ENCODE measurements at places on chromosomes 3 and 15.

DNA sequence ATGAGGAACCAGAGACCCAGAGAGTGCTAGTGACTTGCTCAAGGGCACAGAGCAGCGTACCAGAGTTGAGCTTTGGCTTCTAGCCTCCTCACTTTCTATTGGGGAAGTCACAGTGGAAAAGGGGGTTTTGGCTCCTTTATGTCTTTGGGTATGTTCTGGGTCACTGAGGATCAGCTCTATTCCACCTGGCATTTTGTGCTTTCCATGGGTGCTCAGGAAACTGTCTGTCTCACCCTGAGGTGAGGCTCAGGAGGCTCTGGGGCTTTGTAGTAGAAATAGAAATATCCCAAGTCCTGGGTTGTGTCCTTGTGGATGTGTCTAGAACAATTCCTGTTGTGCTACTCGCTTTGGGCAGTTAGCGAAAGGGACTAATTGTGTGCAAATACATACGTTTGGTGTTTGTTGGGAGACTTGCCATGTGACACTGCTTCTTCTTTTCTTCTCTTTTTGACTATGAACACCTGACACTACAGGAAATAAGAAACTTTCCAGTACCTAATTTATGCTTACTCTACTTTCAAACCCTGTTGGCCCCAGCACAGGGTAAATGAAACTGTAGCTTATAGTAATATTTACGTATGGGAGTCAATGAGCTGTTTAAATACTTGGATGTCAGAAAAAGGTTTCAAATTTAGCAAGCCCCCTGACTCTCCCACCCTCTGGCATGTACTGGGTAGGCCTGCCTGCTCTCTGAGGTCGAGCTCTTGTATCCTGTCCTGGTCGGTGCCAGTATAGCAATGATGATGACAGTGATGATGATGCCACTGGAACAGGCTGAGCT is 35.6 kb downstream of the SMAD3 start:
- no peak for DNase-seq

DNA sequence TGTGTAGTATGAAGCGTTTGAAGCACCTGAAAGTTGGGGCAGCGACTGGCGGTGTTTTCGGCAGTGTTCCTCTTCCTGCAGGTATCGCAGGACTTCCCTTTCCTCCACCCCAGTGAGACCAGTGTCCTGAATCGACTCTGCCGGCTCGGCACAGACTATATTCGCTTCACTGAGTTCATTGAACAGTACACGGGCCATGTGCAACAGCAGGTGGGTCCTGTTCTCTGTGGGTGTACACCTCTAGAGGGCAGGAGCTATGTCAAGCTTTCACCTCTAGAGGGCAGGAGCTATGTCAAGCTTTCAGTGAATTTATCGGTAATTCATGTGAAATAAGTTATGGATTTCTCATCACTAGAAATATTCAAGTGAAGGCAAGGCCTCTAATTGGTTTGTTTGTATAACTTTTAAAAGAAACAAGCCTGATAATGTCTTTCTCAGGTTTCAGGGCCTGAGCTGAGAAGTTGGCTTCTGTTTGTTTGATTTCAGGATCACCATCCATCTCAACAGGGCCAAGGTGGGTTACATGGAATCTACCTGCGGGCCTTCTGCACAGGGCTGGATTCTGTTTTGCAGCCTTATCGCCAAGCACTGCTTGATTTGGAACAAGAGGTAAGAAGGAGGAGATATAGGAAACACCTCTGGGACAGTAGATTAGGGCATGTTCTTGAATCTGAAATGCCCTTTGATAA is 5.3 kb downstream of the TUBGCP4 start:
- peak; percentile 22 for DNase-seq

GRCh38 chr3:130789782-130790322 is 43.2 kb upstream of the PIK3R4 start:
- DNase-seq, result no peak

DNA sequence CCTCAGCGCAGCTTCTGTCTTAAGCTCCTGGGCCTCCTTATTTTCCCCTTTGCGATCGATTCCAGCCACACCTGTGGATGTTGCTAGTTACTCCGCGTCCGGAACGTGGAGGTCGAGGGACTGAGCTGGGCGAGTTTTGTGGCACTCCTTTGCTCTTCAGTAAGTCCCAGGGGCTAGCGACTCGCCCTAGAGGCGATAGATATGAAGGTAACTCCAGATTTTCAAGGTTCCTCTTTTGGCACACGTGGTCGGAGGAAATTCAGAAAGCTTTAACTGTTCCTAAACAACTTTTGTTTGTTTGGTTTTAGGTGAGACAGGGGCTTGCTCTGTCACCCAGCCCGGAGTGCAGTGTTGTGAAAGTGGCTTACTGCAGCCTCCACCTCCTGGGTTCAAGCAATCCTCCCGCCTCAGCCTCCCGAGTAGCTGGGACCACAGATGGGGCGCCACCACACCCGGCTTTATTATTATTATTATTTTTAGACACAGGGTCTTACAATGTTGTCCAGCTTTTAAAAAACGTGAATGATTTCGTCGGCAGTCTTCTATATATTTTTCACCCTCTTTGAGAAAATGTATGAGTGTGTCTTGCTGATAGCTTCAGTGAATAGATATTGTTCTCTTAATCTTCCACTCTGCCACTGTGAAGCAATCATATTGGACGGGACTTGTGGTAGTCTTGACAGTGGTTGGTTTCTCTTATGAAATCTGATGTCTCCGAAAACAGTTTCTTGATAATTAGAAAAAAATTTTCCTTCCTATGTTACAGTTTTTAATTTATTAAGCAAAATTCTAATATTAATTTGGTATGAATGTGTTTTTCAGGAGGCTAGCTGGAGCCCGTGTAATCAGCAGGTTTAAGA is 785 bp downstream of the MFSD1 start:
- no peak for DNase-seq

GRCh38 chr3:10395671-10396070 is 74.8 kb upstream of the SEC13 start:
- no peak for DNase-seq

DNA sequence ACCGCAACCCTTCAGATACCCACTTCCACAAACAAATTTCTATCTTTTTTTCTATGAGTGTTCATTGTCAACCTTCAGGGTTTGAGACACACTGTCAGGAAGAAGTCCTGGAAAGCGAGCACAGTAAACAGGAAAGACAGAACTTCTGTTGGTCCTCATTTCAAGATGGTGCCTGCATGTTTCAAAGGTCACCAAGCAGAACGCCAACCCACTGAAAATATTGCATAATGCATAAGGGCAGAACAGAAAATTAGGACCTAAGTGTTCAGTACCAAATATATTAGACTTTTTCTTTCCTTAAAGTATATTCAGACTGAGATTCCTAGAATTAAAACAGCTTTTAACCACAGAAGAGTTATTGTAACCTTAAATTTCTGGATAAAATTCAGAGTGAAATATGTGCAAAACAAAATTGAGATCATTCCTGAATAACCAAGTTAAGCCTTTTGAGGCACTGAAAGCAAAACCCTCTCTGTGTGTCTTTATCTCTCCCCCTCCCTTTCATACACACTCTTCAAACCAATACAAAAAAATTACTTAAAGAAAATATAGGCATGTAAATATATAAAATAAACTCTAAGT is 387.8 kb upstream of the THBS1 start:
- DNase-seq, result no peak

GRCh38 chr3:194386066-194386465 is 13.0 kb downstream of the GP5 start:
- DNase-seq, result no peak

- no peak for DNase-seq
Measured at GRCh38 chr3:94185753-94186152, 122.9 kb downstream of the NSUN3 start.

GRCh38 chr15:85761635-85762034 is 33.1 kb downstream of the KLHL25 start:
- DNase-seq, result no peak

DNA sequence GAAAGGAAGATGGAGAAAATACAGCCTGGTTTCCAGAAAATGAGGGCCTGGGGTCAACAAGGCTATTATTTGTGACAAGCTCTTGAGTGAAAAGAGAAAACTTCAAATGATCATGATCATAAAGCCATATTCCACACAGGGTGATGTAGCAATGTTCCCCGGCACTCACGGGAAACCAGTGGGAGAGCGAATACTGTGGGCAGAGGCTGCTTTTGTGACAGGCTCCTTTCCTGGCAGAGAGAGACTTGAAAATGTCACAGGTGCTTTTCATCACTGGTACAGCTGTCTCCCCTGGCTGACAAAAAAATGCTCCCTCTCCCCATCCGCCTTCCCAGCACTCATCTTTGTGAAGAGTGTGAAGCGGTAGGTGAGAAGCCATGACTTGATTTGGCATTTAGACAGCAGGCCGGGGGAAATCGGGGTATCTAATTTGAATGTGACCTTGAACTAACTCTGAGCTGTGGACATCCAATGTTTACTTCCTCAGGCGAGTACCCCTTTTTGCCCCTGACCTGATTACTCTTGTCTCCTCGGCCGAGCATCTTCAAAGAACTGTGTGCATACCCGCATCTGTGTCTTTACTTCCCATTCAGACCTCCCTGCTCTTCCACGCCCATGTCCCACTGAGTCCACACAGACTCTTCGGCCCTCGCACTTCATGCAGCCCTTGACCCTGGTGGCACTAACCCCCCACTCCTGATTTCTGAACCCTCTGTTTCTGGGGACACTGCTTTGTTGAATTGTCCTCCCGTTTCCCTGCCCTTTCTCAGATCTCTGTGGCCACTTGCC is 23.2 kb downstream of the CA12 start:
- no peak for DNase-seq

GRCh38 chr3:193944518-193944884 is 191.4 kb upstream of the HES1 start:
- DNase-seq, result no peak

- DNase-seq, result no peak
Measured at GRCh38 chr3:89360156-89360555, 252.7 kb downstream of the EPHA3 start.

DNA sequence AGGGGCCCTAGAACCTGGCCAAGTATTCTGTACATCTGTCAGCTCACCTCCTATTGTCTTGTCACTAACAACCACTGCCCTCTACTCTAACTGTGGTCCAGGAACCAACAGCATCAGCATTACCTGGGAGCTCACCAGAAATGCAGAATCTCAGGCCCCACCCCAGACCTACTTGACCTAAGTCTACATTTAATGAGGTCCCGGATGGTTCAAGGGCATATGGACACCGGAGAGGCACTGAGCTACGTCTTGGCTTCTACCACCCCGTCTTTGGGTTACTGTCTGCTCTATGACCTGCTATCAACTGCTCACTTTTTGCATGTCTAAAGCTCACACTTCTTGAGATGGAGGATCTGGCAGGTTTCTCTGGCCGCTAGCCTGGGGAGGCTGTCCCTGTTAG is 8.1 kb downstream of the GALNT15 start:
- DNase-seq, result no peak

DNA sequence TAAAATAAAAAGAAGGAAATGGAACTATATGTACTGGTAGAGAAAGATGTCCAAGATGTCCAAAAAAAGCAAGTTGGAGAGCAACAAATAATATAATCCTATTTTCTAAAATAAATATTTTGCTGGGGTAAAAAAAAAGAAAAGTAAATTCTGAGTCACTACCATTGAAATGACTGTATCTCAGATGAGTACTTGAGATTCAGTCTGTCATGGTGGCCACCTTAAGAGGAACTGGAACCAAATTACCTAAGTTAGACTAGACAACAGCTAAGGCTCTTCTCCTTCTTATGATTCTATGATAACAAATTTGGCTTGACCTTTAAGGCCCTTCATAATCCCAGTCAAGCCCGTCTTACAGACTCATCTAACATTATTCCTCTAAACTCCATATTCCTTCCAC is 270.6 kb upstream of the HES1 start:
- no peak for DNase-seq

DNA sequence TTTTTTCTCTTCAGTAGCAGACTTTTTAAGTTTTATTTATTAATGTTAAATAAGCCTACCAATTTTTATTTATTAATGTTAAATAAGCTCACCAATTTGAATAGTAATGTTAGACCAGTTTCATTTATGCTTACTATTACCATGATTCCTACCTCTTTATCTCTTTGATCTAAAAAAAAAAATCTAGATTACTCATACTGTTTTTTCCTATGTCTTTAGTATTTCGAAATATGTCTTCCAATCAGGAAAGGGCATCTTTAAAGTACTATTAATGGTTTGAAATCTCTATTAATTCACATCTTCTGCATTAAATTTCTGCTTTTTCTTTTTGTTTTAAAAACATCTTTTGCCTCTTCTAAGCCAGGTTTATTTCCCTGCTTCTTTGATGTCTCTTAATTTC is 27.5 kb upstream of the MAPKBP1 start:
- no peak for DNase-seq

GRCh38 chr3:168877899-168878298 is 782.2 kb upstream of the GOLIM4 start:
- no peak for DNase-seq

GRCh38 chr3:125402639-125403038 is 27.5 kb upstream of the ZNF148 start:
- DNase-seq, result no peak

- no peak for DNase-seq
Measured at GRCh38 chr3:127172781-127173515, 20.0 kb upstream of the PRR23E start.

DNA sequence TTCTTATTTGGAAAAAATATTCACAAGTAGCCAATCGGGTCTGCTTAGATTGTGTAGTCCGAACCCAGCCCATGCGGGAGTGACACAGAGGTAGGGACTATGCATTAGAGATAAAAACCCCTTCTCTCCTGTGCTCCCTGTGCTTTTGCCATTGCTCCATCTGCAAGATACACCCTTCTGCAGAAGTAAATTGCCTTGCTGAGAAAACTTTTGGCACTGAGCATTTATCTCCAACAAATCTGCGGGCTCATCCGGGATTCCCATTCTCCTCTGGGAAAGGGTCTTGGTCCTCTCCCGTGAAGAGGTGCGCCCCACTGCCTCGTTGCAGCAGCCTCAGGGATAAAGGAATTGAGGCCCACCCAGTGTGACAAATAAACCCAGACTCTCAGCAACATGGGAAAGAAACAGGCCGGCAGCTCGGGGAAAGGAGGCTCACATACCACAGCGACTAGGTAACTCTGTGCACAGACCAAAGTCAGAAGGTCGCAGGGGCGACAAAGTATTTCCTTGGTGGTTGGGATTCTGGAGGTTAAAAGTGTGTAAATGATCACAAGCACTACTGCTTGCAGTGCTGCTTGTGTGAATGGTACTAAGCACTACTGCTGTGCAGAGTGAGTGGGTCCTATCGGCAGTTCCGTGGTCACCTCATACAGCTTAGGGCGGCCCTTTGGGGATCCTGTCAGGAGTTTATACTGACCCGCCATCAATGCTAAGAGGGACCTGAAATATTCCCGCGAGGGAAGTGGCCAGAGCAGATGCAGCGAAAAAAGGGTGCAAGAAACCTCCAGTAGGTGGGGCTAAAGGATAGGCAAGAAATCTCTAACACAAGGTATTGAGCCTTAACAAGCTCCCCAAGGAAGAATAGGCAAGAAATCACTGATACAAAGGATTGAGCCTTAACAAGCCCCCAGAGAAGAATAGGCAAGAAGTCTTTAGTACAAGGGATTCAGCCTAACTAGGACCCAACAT is 54.3 kb downstream of the GSK3B start:
- no peak for DNase-seq

- DNase-seq, result no peak
Measured at GRCh38 chr3:69842789-69843188, 103.5 kb downstream of the MITF start.
